ENCODE measurements at places on chromosomes 16 and 17. TPM values are rescaled to one million over a fixed set of nuclear protein-coding genes. Genes with fewer than 3 reads are reported as not detected.

The TNFRSF17 gene
- total RNA-seq = 3.3 TPM

DNA sequence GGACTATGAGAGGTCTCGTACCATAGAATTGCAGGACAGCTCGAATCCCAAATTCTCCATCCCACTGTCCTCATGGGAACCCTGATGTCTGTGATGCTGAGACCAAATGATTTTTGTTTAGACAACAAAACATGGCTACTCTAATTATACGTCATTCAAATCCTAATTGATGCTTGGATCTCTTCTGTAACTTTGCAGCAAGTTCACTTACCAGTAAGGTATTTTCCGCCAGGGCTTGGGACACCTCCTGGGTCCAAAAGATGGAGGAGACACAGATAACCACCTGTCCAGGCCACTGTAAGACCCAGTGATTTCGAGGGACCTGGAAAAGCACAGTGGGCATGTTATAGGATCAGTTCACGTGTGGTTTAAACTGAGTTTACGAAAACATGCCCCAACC lies 92.8 kb downstream of the DNAH3 start:
- no peak for DNase-seq

DNA sequence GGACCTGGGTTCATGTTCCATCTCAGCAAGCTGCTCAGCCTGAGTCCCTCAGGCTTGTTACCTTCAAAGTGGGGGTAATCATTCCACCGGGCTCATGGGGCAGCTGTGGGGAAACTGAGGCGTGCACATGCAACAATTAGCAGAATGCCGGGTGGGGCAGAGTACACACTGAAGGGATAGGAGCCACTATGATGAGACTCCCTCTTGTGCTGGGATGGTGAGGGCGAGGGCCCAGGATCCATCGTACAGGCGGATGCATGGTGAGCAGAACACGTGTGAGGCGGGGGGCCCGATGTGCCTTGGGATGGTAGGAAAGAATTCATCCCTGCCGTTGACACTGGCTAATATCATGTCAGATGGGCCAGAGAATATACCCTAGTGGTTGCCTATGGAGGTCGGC lies 25.5 kb upstream of the MAP3K14 start:
- no peak for DNase-seq

GRCh38 chr16:30551781-30552180 lies 6.4 kb downstream of the ZNF764 start:
- peak; percentile 30 for DNase-seq

DNA sequence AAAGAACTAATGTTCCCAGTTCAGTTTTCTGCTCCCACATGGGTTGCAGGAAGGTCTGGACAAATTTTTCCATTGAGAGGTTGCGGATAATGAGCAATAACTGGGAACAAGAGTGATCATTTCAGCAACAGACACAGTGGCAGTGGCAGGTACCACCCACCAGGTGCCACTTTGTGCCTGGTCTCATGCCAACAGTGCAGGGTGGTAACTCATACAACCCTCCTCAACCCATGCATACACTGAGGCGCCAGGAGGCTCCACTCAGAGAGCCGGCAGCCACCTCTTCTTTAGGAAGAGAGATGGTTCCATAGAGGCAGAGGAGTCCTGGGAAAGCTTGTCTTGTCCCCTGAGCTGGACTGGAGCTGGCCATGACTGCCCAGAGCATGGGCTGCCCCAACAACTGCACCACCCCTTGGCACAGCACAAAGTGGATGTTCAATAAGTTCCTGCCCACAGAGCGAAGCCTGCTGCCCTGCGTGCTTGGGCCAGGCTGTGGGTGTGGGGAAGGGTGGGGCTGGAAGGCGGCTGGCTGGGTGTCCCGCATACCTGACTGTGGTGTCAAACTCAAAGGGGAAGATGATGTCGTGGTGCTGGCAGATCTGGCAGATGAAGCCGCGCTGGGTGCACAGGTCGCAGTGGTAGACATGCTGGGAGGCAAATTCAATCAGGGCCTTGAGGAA lies 6.4 kb upstream of the ARHGAP27 start:
- peak; percentile 6 for DNase-seq

DNA sequence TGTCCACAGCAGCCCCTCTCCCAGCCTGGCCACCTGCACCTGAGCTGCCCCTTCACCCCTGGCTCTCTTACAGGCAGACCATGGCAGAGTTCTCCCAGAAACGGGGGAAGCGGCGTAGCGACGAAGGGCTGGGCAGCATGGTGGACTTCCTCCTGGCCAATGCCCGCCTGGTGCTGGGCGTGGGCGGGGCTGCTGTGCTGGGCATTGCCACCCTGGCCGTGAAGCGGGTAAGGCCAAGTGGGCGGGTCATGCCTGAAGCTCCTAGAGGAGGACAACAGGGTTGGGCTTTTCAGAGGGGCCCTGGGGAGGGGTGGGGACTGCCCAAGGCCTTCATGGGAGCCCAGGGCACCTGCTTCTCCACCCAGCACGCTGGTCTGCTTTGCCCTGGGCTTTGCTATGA lies 2.2 kb downstream of the MIEF2 start:
- DNase-seq = no peak

The RBFOX1 gene
- total RNA-seq = 0.52 TPM

The C17orf50 gene
- 0.09 TPM for total RNA-seq

- no peak for DNase-seq
Measured at GRCh38 chr17:80763293-80763867, 218.7 kb downstream of the RPTOR start.

GRCh38 chr17:83025636-83026280 lies 53.7 kb upstream of the METRNL start:
- DNase-seq = no peak

DNA sequence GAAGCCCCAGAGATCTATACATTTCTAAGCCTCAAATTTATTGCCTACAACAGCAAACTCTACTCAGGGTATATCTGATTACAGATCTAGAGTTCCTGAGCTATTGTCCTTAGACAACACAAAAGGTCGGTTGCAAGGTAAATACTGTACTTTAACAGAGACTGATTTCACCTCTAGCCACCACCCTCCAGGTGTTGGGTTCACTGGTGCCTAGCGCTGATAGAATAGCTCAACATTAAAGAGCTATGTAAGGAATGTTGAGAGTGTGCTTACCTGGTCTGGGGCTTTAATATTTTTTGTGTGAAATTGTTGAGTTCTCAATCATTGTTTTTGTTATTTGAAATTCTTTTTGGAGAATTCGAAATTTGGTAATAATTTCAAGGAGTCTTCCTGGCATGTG lies 277.0 kb upstream of the PSMD7 start:
- DNase-seq = no peak

The TBC1D3B gene
- 1.3 TPM for total RNA-seq
